ENCODE measurements at places on chromosomes 16 and 17.

- DNase-seq: no peak
Observed at GRCh38 chr16:55469821-55470532, 9.0 kb upstream of the MMP2 start.

- no peak for DNase-seq
Observed at GRCh38 chr17:55420067-55420775, 1.4 kb downstream of the MMD start.

GRCh38 chr17:82495844-82496528 is 23.5 kb upstream of the FOXK2 start:
- no peak for DNase-seq

DNA sequence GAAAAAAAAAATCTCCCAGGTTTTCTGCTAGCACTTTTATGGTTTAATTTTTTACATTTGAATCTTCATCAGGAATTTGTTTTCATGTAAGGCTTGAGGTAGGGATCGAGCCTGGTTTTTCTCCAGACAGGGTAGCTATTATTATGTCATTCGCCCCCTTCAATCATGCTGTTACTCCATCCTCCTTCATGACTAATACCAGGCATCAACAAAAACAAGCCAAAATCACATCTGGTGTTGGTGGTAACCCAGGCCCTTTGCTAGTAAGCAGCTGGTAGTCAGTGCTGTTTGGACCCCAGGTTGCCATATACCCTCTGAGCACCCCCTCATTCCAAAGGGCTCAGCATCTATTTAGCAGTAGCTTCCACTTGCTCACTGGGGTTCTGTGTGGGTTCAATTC is 29.5 kb downstream of the DRC3 start:
- no peak for DNase-seq

GRCh38 chr17:61395983-61396585 is 3.6 kb upstream of the TBX2 start:
- no peak for DNase-seq

GRCh38 chr16:87531418-87531817 is 38.6 kb upstream of the ZCCHC14 start:
- DNase-seq: no peak

DNA sequence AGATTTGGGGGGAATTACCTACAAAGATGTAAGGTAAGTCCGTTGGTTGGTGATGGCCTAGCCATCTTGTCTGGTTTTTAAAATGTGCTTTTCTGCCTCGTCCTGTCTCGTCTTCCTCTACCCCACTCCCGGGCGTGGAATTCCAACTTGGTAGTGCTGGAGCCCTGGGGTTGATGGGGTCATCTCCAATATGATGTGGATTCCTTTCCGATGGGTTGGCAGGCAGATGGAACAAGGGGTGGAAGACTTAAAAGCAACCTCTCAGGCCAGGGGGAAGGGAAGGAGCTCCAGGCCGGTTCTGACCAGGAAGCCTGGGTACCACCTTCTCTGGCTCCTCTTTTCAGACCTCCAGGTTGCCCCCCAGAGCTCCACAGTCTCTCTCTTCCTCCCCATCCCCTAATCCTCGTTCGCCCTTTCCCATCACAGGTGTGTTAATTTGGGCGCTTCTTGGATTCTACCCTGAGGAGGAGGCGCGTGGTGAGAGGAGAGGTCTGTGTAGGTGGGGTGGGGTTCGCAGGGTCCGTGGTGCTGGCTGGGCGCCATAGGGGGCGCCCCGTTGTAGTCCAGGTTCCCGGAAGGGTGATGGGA is 5.1 kb upstream of the HOXB2 start:
- DNase-seq: no peak

DNA sequence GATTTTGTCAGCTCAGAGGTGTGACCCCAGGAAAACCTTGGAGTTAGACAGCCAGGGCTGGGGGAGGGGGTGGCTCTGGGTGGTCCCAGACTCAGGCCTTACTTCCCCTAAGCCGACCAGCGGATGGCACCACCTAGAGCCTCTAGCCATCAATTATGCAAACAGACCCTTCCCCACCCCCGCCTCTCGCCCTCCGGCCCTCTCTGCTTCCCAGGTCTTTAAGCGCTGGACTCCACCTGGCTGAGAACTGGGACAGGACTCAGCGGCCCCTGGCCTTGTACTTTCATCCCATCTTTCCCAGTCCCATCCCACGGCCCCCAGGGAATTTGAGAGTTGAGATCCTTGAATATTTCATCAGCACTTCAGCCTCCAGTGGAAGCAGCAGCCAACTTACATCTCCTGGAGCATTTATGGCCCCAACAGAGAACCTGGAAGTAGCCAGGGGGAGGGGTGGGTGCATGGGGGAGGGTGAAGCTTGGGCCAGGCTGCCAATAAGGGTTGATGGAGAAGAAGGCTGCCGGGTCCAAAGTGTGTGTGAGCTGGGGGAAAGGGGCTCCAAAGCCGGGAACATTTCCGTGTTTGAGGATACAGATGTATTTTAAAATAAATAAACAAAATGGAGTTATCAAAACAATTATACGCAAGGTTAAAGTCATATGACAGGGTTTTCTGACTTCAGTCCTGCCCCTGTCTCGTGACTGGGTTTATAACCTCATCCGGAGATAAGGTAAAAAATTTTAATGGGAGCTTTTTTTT is 7.5 kb upstream of the JUP start:
- no peak for DNase-seq

DNA sequence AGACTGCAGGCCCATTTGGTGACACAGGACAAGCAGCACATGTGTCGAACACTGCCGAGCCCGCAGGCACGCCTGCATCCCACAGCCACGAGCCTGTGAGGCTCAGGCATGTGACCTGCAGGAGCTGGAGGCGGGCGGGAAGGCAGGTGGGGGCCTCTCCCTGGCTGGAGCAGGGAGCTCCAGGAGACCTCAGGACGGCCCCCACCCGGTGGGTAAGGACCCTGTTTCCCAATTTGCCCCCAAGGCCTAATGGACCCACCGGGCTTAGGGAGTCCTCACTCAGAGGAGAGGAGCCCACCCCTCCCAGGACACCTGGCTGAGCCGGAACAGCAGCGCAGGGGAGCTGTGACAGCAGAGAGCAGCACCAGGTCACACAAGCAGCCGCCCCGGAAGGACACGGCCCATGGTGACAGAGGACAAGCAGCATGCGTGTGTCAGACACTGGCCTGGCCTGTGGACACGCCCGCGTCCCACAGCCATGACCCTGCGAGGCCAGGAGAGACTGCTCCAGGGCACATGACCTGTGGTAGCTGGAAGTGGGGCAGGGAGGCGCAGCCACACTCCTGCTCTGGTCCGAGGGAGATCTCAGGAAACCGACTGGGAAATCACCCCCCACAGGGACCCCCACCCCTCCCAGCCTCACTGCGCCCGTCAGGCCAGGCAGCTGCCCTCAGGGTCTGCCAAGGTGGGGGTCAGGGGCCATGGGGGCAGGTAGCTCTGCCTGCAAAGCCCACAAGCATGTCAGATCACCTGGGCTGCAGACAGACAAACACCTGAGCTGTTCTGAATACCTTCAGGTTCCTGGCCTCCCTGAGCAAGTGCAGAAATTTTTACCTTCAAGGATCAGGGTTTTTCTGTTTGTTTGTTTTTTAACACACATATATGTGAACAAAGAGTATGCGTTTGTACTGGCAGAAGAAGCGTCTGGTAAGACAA is 2.4 kb downstream of the SPSB3 start:
- no peak for DNase-seq

- peak; percentile 69 for DNase-seq
Observed at GRCh38 chr17:47621293-47622179, 28.2 kb upstream of the KPNB1 start.

DNA sequence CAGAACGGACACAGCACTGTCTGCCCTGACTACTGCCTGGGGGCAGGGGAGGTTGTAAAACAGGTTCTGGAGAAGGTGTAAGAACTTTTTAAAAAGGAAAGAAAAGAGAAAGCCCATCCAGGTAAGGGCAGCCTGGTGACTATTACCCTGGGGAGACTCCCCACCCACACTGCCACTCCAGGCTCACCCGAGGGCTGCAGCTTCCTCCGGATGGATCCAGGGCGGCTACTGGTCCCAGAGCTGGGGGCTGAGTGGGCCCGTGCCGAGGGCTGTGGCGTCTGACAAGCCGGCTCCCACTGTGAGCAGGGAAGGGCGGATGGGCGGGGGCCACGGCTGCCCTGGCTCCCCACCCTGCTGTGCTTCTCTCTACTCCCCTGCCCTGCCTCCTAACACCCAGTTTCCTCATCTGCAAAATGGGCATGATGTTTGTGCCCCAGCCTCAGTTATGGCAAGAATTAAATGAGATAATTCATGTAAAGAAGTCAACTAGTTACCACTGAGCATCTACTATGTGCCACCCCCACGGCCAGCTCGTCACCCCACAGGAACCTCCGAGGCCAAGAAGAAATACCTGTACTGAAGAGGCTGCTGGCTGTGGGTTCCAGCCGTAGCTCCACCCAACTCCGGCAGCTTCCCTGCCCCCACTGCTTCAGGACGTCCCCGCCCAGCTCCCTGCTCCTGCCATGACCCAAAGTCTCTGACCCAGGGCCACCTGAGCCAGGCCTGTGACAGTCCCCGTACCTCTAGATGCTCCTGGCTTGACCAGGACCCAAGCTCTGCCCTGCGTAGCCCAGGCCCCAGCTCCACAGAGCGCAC is 24.2 kb downstream of the KATNB1 start:
- no peak for DNase-seq

- DNase-seq: peak; percentile 31
Observed at GRCh38 chr16:72739577-72739976, 308.4 kb downstream of the ZFHX3 start.

GRCh38 chr17:78400581-78401240 is 22.3 kb downstream of the PGS1 start:
- DNase-seq: no peak

DNA sequence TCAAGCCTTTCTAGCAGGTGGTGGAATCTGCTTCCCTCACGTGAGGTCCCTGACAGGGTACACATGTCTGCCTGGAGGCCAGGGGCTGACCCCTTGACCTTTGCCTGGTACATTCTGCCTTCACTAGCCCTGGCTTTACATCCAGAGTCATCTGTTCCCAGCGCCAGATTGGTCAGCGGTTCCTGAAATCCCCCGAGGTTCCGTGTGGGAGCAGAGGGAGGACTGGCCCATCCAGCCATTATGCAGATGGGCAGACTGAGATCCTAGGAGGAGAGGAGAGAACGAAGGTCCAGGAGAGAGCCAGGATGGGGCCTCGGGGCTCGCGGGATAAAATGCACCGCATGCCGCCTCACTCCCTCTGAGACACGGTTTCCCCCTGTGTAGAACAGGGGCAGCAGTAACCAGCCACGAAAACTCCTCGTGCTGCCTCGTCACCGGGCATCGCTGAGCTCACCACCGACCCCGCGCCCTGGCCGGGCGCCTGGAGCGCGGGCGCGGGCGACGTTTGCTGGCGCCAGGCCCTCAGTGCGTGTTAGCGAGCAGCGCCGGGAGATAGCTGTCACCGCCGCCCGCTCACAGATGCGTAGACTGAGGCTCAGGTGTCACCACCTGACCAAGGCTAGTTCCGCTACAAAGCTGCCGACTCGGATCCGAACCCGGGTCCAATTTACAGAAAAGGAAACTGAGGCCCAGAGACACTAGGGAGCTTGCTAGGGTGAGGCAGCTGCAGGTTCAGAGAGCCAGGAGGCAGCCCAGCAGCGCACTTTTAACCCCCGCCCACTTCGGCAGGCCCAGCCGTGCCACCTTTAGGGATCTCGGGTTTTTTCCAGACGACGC is 811 bp upstream of the MAP2K3 start:
- DNase-seq: no peak

GRCh38 chr16:85622683-85623082 is 9.6 kb downstream of the GSE1 start:
- no peak for DNase-seq

DNA sequence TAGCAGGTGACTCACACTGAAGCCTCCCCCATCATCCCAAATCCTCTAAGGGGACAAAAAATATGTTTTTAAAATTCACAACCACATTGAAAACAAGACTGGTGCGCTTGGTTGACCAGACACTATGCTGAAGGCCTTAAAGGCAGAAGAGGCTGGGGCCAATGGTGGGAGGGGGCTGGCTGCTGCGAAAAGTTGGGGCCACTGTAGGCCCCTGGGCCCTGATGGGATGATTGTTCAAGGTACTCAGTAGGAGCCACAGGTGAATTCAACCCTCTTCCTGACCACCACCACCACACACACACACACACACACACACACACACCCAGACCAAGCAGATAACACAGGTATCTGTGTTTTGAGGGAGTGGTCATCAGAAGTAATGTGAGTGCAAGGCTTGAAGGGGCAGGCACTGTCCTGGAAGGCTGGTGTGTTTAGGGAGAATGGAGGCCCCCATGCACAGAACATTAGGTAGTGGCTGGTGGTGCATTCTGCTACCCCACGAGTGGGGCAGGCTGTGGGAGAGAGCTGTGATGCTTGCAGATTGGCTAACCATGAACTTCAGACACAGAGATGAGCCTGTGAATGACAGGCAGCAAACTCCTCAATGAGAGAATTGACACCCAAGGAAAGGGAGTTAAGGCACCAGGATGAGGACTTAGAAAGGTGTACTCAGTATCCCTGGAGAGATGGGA is 55.0 kb downstream of the NT5M start:
- DNase-seq: no peak

DNA sequence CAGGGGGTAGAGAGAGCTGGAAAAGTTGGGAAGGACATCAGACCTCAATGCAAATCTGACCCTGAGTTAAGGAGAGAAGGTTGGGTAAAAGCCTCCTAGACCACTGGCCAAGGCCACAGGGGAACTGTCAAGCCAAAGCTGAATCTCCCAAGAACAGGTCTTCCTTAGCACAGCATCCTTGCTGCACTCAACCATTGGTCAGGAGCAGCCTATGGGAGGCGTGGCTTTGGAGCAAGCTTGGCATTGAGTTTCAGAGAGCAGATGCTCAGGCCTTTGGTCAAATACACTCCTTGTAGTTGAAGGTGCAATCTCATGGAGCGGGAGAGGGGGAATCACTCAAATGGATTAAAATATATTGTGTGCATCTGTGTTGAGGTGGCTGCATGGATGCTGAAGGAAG is 21.8 kb downstream of the SOX9 start:
- DNase-seq: no peak

GRCh38 chr16:30004424-30004776 is 6.4 kb downstream of the DOC2A start:
- no peak for DNase-seq

GRCh38 chr16:68079626-68080344 is 5.4 kb upstream of the NFATC3 start:
- DNase-seq: no peak

- no peak for DNase-seq
Observed at GRCh38 chr16:53844804-53845203, 140.8 kb downstream of the FTO start.

All from AG09309 (cell line).